ENCODE measurements at places on chromosomes 2 and 18.

DNA sequence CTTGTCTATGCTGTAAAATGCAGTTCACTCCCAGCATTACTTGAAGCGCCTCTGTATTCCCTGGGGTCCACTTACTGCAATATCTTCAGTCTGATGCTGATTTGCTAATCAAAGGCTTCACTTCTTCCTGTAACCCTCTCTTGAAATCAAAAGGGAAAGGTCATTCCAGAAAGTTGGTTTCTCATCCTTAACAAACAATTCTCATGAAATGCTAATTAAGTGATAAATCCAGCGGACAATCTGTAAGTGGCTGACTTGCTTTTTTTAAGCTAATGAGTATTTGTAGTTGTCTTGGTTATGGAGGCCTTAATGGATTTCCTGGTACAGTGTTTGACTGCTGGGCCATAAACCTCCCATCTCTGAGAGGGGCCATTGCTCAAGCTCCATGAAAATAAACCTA, 499.6 kb upstream of the HS6ST1 start:
- no peak for DNase-seq

- no peak for DNase-seq
These were observed 139.9 kb downstream of the SH3RF3 start for GRCh38 chr2:109268916-109269315.

- no peak for DNase-seq
These were observed 26.7 kb upstream of the TGFA start for GRCh38 chr2:70580352-70580751.

DNA sequence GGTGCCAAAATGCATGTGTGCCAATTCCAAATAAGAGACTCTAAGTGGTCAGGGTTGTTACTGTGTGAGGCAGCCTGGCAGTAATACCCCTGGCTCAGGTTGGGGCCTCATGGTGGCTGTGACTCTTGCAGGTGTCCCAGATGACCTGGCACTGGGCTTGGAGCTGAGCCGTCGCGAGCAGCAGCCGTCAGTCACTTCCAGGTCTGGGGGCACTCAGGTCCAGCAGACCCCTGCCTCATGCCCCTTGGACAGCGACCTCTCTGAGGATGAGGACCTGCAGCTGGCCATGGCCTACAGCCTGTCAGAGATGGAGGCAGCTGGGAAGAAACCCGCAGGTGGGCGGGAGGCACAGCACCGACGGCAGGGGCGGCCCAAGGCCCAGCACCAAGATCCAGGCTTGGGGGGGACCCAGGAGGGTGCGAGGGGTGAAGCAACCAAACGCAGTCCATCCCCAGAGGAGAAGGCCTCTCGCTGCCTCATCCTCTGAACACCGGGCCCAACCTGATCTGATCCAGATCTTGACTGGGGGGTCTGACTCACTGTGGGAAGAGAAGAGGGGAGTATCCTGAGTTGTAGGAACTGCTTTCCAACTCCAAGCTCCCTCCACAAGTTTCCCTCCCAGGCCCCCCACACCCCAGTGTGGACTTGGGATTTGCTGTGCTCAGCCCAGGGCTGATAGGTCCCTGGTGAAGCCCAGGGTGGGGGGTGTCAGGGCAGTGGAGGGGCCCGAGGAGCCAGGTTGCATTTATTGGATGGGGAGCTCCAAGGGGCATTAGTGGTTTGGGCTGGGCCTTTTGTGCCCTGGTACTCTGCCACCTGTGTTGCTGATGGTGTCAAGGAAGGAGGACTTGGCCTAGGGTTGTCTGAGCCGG, 5.6 kb downstream of the DNAJB2 start:
- no peak for DNase-seq

DNA sequence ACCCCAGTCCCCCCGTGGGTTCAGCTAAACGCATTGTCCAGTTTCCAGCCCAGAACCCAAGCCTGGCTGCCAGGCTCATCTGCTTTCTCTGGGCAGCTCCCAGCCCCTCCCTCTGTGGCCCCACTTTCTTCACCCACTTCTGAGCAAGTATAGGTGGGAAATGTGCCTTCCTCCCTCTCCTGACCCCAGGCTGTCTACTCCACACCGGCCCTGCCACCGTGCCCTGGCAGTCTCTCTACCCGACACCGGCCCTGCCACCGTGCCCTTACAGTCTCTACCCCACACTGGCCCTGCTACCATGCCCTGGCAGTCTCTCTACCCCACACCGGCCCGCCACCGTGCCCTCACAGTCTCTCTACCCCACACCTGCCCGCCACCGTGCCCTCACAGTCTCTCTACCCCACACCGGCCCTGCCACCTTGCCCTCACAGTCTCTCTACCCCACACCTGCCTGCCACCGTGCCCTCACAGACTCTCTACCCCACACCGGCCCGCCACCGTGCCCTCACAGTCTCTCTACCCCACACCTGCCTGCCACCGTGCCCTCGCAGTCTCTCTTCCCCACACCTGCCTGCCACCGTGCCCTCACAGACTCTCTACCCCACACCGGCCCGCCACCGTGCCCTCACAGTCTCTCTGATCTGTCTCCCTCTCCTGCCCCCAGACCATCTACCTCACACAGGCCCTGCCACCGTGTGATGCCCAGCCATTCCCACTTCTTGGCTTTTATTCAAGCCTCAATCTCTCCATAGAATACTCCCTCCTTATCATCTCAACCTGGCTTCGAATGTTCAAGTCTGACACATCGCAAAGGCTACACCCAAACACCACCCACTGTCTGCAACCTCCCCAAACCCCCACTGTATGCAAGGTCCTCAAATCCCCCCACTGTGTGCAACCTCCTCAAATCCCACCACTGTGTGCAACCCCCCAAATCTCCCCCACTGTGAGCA, 108.9 kb downstream of the TPO start:
- DNase-seq, result no peak

DNA sequence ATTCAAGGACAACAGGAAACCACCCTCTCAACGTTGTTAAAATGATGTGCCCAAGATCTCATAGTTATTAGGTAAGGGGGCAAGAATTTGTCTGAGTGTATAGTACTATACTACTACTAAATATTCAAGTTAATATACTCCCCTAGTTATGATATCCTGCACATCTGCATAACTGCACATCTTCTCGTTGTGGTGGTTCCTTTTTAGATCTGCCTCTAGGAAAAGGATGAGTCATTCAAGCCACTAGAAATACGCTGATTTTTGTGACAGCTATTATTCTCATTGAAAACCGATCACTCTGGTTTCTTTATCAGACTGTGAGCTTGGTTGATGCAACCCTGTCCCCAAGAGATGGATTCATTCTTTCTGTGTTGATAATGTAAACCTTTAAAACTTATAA, 1067.0 kb upstream of the FANCL start:
- DNase-seq, result no peak

- no peak for DNase-seq
These were observed 26.7 kb downstream of the COPS9 start for GRCh38 chr2:240109386-240109785.
